ENCODE measurements at places on chromosomes 5 and 9.
A peak's percentile ranks its signal among the peaks of the same experiment; 100 is the strongest.

- peak; percentile 62 for DNase-seq
These were observed at the start of gene EMB for GRCh38 chr5:50440651-50441492. EMB (minus strand) TSS chr5:50441288; CDS start chr5:50441151, 137 bp downstream.

GRCh38 chr9:111375817-111376564 is 46.0 kb upstream of the OR2K2 start:
- DNase-seq: no peak

DNA sequence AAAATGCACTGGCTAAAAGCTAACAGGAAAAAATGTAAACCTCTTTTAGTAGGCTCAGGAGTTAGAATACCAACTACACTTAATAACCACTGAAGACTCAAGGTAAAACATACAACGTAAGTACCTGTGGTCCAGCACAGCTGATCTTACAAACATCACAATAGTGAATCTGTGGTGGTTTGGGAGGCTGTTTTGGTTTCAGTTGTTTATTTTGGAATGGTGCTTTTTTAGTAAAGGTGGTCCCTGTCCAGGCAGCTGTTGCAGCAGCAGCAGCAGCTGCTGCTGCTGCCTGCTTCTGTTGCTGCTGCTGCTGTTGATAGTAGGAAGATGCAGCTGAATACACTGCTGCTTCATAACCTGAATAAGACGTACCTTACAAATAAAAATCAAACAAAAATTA is 37.9 kb downstream of the ZFR start:
- DNase-seq: no peak

DNA sequence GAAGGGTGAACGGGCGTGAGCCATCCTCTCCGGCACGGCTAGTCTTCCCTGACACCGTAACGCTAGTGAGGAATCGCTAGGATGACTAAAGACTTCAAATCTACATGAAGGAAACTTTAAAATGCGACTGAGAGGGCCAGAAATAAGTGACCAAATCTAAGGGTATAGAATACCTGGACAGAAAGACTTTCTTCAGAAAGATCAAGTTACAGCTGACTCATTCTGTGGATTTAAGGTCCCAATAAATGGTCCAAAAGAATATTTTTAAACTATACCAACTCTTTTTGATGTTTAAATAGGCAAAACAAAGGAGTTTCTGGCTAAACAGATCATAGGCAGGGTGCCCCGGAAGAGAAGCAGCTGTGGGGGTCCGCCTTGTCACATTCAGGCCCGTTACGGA is 38.9 kb upstream of the CEP72 start:
- DNase-seq: no peak

DNA sequence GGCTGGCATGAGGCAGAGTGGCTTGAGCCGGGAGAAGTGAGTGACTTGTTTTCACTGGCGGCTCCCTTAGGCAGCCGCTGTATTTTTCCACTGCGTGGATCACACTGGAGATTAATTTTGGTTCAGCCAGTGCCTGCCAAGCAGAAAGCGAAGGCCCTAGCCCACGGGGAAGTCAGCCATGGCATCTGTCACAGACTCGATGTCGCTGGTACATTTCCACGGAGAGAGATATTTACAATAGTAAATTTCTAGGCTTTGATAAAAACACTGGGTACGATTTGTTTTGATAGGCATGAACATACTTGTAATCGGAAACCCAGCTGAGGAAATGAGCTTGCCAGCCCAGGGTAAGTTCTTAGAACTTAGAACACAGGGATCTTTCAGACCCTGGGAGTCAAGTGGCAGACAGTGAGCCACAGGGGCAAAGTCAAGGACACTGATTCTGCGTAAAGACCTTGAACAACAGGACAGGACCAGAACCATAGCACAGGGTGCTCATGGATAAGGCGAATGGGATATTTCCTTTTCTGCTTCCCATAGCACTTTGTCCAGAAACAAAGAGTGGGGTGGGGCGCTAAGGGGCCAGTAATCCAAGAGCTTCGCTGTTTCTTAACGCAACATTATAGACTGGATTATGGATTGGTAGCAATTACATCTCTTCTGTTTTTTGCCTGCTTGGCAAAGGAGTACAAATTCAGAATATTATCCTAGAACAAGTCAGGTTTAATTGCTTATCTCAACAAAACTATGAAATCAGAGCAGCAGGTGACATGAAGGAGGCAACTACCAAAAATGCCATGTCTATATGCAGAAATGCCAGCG is 4.5 kb downstream of the DUSP1 start:
- DNase-seq: no peak

GRCh38 chr5:129656952-129657351 is 90.9 kb upstream of the MINAR2 start:
- DNase-seq: no peak

DNA sequence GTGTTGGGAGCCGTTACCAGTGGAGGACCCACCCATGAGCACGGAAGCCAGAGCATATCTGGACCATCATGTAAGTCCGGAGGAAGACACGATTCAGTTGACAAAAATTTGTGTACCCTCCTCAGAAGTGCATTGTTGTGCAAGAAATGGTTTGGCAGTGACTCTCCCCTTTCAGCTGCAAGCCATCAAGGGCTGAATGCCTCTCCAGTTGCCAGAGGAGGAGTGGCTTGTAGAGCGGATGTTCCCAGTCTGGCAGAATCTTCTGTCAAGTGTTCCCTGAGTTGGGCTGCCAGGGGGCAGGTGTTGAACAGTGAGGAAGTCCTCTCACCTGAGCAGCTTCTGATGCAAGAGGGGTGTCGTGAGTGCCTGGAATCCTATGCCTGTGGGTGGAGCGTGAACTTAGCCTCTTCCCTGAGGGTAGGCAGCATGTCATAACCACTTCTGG is 27.6 kb upstream of the CDKN2AIPNL start:
- DNase-seq: no peak

DNA sequence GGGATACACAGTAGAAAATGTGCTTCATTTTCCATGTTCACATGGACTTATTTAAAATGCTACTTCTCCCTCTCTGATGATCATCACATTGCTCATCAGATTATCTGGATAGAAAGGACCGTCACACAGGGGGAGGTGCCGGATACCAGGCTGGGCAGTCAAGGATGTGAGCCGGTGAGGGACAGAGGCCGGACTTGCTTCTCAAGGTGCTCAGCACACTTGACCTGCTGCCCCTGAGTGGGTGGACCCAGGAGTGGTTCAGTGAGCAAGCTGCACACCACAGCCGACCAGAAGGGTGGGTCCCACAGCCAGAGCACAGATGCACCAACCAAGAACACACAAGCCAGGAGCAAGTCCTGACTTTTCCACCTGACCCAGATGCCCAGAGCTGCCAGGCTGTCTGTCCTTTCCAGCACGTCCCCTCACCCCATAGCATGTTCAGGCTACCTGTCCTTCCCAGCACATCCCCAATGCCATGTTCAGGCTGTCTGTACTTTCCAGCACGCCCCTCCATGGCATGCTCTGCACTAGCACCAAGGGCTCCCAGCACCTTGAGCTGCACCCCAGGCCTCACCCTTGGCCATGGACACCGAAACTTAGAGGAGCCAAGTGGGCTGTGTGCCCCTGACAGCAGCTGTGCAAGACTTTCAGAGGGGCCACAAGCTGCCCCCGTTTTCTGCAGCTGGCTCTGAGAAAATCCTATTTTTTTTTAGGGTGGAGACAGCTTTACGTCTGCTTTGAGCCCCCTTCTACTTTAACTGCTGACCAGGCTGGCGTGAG is 77.8 kb downstream of the SECISBP2 start:
- DNase-seq: no peak

- DNase-seq: no peak
These were observed 117.8 kb upstream of the OSMR start for GRCh38 chr5:38728029-38728428.

DNA sequence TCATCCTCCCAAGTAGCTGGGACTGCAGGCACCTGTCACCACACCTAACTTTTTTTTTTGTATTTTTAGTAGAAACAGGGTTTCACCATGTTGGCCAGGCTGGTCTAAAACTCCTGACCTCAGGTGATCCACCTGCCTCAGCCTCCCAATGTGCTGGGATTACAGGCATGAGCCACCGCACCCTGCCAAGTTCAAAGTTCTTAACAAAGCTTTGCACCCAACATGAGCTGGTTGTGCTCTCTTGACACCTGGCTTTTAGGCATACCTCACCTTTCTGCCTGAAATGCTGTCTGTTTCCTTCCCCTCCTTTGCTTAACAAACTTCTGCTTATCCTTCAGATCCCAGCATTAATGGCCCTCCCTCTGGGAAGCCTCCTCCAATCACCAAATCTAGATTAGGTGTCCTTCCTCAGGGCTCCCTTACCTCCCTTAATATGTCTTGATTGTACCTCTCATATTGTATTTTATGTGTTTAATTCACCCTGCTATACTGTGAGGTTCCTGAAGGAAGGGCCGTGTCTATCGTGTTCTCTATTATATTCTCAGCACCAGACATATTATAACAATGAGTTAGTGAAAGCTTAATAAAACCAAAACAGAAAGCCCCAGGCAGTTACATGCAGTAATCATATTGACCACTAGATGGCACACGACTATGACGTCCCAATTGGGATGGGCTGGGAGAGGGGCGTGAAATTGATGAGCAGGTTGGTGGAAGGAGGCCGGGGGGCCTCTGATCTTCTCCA is 62.9 kb upstream of the PPARGC1B start:
- DNase-seq: no peak

DNA sequence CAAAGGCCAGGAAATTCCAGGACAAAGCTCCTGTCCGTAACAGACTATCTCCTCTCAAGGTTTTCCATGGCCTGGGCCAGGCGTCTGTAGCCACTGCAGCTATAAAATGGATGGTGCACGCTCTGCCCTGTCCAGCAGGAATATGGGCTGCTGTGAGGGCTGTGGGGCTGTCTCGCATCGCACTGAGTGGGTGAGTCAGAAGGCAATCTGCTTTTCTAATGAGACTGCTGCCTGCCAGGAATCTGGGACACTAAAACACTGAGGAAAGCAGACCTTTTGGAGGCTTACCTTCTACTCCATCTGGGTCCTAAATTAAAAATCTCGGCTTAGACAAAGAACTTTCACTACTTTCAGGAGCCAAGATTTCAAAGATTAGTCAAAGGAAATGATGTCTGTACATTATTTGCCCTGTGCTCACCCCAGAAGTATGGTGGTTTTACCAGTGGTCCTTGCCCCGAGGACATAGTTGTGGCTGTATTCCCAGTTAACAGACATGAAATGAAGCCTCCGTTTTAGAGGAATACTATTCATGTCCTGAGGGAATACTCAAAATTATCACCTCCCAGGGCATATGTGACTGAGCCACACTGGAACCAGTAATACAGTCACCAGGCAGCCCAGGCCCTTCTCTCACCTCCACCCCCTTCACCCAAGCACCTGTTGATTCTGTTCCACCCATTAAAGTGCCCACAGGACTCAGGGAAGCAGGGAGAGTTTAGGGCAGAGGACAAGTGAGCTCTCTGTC is 56.4 kb downstream of the PFDN1 start:
- no peak for DNase-seq

- DNase-seq: no peak
These were observed 49.7 kb downstream of the FAM81B start for GRCh38 chr5:95440825-95441224.

DNA sequence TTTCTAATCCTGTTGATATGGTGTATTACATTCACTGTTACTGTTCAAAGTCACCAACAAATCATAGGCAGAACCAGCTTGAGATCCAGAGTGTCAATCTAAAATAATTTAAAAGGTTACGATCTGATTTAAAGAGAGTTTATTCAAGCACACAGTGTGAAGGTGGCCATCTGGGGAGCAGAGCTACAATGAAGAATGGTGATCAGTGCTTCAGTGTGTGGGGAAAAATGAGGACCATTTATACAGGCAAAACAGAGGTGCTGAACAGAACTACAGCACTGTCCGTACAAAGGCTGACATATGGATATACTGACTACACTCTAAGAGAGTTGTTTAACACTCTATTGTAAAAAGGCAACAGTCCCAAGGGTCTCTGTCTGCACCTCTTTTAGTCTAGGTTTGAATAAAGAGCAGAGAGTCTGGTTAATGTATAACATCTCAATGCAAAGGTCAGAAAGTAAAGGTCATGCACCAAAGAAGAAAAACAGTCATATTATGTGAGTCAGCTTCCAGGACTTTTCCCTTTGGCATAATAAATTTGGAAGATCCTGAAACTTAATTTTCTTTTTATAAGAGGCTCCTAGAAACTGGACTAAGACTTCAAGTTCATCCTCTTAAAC is 29.7 kb upstream of the TDRD7 start:
- DNase-seq: no peak

DNA sequence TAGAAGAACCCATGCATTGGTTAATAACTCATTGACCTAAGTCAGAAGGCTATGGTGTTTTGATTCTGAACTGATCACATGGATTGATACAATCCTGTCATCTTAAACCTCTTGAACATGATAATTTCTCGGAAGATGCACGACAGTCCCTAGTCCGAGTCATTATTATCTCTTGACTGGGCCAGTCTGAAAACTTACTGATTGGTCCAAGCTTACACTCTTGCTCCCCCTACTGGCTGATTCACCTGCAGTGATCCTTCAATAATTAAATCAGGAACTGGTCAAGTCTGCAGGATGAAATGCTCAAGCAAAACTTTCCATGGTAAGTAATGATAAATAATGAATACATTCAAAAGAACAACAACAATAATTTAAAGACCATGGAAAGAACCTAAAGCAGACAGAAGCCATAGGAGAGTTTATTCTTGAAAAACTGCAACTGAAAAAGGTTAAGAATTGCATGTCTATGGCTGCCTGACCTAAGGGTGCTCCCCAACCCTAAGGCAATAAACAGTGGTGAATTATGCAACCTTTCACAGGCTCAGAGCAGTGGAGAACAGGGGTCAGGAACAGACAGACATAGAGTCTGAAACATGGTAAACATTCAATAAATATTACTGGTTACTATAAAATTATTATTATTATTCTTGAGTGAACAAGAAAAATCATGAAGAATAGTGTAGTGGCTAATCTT is 79.3 kb downstream of the BRINP1 start:
- DNase-seq: no peak

DNA sequence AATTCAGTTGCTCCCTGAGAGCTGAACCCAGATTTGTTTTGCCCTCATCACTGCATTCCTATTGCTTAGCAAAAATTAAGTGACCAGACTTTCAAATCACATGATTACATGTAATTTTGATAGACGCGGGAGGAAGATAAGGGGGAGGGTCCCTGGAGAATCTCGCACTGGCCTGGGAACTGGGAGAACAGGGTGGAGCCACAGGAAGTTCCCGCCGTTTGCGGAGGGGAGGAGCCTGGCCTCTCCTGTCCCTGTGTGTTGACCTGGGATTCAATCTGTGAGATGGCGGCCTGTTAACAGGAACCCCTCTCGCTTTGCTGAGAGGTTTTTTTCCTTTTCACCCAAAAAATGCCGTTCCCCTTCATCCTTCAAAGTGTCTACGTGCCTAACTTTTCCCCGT is 142.9 kb upstream of the OR13F1 start:
- DNase-seq: no peak
